Left renal cortex interstitium (tissue), 4 donors: ENCODE measurements at places on chromosomes 16 and 17.

DNA sequence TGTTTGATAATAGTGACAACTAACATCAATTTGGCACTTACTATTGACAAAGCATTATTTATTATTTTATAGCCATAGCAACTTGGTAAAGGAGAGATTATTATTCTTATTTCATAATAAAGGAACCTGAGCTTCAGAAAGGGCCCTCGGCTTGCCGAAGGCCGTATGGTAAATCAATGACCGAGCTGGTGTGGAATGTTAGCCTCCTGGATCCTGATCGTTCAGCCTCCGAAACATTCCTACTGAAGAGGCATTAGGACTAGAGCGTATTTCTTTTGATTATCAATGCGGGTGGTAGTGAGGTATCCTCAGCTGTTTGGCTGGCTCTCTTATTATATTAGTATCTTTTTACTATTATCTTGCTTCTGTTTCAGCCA is 199.3 kb upstream of the TBX2 start:
- no peak for DNase-seq

DNA sequence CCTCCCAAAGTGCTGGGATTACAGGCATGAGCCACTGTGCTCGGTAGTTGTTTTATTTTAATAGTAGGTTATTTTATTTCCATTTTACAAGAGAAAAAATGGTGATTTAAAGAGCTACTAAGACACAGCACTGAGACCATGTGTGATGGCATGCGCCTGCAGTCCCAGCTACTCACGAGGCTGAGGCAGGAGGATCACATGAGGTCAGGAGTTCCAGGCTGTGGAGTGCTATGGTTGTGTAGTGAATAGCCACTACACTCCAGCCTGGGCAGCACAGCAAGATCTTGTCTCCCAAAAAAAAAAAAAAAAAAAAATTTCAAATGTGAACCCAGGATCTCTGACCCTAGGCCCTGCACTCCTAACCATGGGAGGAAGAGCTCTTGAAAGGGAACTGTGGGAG is 3.7 kb downstream of the SERPINF1 start:
- no peak for DNase-seq

DNA sequence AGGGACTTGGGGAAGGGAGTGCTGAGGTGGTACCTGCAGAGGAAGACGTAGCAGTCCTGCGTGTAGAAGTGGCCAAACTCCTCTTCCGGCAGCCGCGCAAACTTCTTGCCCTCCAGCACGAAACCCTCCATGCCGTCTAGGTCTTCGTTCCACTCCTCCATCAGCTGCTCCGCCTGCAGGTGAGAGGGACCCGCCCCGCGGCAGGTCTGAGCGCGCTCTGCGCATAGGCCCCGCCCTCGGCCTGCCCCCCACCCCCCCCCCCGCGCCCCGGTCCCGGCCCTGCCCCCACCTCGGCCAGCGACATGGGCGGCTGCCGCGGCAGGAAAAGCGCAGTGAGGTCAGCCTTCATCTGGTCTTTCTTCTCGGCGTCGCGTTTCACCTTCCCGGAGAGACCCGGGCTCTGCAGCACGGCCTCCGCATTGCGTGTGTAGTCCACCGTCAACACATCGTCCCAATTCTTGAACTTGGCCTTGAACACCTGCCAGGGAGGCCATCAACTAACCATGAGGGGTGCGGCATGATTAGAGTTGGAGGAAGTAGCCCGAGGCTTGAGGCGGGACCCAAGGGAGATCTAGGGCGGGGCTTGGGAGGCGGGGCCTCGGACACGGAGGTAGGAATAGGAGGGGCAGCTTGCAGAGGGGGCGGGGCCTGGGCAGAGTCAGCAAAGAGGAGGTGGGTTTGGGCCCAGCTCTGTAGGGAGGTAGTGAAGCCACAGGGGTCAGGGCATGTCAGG is 11.5 kb downstream of the FLII start:
- no peak for DNase-seq

GRCh38 chr17:79819085-79819484 is 20.2 kb downstream of the CBX4 start:
- DNase-seq: no peak

DNA sequence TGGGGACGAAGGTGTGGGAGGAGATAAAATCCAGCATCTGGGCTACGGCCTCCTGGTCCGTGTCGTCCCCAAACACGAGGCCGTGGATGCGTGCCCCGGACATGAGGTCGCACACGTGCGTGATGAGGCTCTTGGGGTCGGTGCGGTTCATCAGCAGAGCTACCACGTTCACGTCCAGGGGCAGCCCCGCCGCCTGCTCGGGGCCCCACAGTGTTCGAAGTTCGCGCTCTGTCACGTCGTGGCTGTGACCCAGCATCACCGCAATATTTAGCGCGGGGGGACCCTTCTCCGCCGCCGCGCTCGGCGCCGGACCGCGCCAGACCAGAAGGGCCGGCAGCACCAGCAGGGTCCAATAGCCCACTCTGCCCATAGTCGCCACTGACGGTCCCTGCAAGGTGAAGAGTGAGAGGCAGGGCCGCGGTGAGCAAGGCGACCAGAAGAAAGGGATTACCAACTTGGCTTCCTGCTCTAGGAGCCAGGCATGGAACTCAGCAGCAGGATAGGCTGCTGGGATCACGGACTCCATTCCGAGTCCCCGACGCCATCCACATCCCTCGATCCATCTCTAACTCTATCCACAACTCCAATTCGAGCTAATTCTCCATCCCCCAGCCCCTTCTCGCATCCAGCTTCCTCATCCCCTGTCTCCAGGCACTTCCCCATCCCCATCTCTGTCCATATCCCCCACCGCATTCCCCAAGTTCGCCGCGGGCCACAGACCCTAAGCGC is 2.0 kb downstream of the GRIN2A start:
- no peak for DNase-seq

DNA sequence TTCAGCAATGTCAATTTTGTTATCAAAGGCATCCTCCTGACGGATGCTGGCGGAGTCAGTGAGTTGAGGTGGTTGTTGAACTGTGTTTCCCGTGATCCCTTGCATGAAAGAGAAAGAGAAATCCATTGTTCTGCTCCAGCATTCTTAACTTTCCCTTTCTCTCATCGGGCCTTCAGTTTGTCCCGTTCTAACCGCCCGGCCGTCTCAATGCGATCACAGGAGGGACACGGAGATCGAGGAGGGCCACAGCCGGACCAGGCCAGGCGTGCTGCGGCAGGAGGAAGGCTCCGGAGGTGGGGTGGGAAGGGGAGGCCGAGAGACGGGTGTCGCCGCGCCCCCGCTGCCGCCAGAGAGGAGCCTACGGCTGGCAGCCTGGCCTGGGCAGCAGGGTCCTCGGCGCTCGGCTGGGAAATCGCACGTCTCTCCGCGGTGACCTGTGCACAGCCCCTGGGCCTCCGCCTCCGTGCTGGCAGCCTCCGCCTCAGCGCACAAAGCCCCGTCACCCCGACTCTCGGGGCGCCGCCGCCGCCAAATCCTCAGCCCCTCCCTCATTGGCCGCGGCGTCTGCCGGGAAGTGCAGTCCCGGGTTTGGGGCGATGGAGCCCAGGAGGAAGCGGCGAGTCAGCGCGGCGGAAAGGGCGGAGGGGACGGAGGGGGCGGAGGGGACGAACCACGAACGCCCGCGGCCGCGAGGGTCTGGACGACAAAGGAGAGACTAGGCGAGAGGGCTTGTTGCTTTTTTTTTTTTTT is 38.1 kb downstream of the SOST start:
- peak; percentile 55 for DNase-seq

DNA sequence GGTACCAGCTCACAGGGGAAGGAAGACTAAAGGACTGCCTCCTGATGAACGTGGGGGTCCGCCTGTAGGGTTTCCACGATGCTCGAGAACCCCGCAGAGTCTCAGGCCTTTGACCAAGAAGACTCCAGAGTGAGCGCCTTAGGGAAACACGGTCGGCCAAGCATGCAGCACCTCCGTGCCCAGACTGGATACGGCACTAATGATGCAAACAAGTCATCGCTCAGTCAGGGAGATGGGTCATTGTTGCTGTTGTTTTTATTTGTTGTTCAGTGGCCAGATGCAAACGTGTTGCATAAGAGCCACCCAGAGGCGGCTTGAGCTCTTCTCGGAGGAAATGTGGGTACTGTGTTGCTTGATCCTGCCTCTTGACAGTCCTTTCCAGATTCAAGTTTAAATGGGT is 19.3 kb upstream of the RBFOX3 start:
- no peak for DNase-seq

- DNase-seq: peak; percentile 69
Observed at GRCh38 chr17:1186923-1187771, 7.4 kb upstream of the ABR start.

DNA sequence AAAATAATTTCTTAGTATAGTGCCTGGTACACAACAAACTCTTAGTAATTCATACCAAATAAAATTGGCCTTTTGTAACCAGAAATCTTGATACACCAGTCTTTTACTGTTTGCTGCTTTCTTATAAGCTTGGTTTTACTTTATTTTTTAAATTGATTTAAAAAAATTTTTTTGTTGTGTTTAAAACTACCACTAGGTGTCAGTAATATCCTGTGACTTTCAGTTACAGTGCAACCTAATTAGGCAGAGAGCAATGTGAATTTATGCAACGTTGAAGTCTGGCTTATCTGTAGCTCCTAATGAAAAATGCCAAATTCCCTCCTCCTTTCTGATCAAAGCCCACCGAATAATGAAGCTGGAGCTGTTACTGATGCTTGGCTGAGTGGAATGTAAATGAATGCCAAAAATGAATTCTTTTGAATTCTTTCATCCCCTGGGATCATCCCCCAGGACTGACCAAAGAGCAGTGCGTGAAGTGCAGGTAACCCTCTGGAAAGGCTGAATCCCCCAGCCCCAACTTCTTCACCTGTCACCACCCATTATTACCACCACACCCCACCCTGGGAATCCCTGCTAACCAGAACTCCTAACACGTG is 3.8 kb downstream of the ERCC4 start:
- peak; percentile 37 for DNase-seq

DNA sequence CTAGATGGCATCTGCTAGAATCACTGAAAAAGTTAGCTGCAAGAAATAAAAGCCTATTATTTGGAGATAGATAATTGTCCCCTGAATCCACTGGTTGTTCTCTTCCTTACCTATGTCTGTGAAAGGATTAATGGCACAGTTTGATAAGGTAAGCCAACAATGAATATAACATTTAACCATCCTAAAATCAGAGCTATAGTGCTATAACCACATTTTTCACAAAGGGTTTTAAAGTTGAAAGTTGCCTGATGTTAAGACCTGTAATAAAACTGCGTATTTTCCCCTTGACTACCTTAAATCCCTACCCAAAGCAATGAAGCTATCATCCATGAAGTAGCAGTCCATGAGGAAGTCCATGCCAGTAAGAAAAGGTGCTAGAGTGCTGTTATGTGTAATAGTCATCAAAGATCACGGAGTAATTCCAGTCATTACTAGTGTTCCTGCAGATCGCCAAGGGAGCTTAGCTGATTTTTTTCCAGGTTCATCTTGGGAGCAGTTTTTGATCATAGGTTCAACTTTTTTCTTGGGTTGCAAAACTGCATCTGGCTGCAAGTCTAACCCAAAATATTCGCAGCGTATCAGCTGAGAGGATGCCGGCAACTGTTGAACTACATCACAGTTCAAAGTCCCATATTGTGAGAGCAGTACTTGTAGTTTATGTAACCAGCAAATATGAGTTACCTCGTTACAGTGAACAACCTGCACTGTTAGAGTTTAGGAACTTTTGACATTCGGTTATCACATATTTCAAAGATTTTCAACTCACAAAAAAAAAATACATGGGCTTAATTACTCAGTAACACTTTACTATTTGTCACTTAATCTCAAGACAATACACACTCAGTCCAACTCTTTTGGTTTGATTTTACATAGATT is 18.2 kb upstream of the RSL1D1 start:
- DNase-seq: no peak

- DNase-seq: no peak
Observed at GRCh38 chr17:43695970-43696865, 34.5 kb upstream of the MEOX1 start.
